ENCODE measurements at places on chromosomes 1 and 21. TPM values are rescaled to one million over a fixed set of nuclear protein-coding genes. Genes with fewer than 3 reads are reported as not detected.

DNA sequence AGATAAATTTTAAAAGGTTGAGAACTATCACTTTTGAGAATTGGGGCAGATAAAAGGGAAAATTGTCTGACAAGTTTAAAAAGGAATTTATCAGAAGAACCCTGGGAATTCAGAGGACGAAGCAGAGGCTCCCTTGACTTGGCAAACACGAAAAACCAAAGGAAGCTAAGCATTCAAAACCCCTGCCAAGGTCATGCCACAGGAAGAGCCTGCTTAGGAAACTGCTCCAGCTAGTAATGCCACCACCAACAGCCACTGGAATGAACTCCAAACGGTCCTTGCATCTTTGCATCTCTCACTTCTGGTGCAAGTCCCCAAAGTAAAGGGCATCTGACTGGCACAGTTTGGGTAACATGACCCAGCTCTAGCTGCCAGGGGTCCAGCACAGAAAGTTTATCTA lies 7.2 kb downstream of the GPBP1L1 start:
- DNase-seq: no peak

- no peak for DNase-seq
These were observed 17.2 kb upstream of the ID3 start for GRCh38 chr1:23576338-23577055.

AVPR1B gene
- not detected for total RNA-seq

DNA sequence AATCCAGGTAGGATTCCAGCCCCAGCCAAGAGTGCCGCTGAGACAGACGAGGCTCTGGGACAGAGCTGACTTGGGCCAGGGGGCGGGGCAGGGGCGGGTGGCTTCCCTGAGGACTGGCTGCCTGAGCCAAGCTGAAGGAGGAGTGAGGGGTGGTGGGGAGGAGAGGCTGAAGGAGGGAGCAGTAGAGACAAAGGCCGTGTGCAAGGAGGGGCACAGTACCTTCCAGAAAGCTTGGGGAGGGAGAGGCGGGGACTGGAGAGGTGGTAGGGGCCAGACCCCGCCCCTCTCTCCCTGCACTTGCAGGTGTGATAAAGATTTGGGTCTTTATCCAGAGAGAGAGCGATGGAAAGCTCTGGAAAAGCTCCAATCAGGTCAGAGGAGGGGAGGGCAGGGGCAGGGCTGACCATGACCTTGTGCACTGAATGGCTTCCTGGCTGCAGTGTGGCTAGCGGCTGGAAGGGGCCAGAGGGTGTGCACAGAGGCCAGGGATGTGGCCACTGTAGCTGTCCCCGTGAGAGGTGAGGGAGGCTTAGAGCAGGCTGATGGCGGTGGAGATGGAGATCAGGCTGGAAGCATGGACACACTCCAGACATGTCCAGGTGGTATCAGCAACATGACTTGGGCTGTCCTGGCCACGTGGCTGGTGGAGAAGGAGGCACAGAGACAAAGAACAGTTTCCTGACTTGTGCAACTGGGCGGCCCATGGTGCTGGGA lies 6.7 kb upstream of the EPHA8 start:
- no peak for DNase-seq

DNA sequence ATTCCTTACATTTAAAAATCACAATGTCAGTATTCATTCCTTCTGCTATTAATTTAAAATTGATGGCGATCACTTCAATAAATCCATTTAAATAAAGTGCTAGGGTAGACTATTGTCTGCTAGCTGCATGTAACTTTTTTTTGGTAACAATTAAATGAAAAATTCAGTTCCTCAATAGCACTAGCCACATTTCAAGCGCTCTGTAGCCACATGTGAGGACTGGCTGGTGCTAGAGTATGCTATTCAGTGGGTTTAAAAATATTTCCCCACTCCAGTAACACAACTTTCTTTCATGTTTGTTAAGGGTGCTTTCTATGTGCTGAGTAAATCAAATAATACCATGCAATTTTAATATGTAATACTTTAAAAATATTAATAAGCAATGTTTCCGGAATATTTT lies 108.2 kb downstream of the LTN1 start:
- DNase-seq: no peak

DNA sequence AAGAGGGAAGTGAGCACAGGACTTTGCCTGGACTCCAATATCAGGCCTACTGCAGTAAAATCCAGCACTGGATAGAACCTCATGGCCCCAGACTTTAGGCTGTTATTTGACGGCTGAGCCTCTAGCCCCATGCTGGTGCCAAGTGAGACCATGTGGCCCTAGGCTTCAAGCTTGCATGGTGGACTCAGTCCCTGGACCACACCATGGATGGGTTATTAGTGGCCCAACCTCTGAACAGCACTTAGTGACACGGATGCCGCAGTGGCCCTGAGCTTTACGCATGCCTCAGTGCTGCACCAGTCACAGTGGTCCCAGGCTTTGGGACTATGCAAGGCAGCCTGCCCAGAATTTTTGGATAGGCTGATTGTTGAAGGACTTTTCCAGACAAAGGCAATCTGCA lies 13.0 kb downstream of the IFI44L start:
- DNase-seq: no peak

DNA sequence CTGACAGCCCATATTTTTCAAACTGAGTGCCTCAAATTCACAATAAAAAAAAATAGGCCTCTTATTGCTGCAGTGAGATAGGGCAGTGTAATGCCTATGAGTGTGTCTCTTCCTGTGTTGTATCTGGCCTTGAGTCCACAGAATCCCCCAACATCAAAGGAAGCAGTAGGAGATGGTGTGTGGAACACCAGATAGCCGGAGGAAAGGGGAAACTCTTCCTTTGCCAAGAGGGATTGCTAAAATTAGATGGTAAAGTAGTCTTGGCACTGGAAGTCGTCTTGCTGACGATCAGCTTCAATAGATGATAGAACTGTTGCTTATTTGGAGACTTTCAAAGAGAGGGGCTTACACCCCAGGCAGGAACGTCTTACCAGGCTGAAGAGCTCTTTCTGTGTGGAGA lies 51.8 kb downstream of the RUNX1 start:
- DNase-seq: no peak

- no peak for DNase-seq
These were observed 33.9 kb upstream of the SDC3 start for GRCh38 chr1:30942326-30942963.

SLC16A4 gene
- 1.2 TPM for total RNA-seq

KAZN gene
- total RNA-seq: 6.9 TPM

TMEM52 gene
- total RNA-seq: 0.18 TPM

DNA sequence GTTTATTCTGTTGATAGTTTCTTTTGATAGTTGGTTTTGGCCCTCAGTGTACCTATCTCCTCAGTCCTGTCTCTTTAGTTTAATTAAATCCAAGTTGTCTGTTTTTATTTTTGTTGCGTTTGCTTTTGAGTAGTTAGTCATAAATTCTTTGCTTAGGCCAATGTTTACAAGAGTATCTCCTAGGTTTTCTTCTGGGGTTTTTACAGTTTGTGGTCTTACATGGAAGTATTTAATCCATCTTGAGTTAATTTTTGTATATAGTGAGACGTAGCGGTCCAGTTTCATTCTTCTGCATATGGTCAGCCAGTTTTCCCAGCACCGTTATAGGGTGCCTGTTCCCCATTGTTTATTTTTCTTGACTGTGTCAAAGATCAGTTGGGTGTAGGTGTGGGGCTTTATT lies 139.4 kb downstream of the POU2F1 start:
- no peak for DNase-seq

RSPH1 gene
- total RNA-seq: not detected

DNA sequence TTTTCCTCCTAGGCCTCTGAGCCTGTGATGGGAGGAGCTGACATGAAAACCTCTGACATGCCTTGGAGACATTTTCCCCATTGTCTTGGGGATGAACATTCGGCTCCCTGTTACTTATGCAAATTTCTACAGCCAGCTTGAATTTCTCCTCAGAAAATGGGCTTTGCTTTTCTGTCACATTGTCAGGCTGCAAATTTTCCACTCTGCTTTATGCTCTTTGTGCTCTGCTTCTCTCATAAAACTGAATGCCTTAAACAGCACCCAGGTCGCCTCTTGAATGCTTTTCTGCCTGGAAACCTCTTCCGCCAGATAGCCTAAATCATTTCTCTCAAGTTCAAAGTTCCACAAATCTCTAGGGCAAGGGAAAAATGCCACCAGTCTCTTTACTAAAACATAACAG lies 46.7 kb upstream of the TENT5C start:
- DNase-seq: no peak

GRCh38 chr1:209583408-209583807 lies at the start of gene CAMK1G:
Gene CAMK1G, plus strand, starts transcription at chr1:209583714. Its CDS starts 11,270 bp downstream, at chr1:209594984.
- no peak for DNase-seq

DNA sequence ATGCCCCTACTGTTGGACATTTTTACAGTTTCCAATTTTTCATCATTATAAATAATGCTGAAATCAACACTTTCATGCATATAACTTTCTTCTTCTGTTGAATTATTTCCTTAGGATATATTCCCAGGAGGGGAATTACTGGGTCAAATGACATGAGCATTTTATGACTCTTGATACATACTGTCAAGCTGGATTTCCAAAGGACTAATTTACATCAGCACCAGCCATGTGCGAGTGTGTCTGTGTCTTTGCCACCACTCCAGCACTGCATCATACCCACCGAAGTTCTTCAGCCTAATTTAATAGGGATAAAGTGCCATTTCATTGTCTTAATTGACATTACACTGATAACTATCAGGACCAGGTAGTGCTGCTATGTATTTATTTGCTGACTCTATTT lies 146.7 kb downstream of the CSMD2 start:
- DNase-seq: no peak

ZNF678 gene
- total RNA-seq: 12.1 TPM

B3GALNT2 gene
- total RNA-seq: 31.0 TPM

ARHGEF16 gene
- 1.5 TPM for total RNA-seq

GRCh38 chr1:179141592-179142251 lies 59.9 kb downstream of the TOR3A start:
- DNase-seq: no peak

DNA sequence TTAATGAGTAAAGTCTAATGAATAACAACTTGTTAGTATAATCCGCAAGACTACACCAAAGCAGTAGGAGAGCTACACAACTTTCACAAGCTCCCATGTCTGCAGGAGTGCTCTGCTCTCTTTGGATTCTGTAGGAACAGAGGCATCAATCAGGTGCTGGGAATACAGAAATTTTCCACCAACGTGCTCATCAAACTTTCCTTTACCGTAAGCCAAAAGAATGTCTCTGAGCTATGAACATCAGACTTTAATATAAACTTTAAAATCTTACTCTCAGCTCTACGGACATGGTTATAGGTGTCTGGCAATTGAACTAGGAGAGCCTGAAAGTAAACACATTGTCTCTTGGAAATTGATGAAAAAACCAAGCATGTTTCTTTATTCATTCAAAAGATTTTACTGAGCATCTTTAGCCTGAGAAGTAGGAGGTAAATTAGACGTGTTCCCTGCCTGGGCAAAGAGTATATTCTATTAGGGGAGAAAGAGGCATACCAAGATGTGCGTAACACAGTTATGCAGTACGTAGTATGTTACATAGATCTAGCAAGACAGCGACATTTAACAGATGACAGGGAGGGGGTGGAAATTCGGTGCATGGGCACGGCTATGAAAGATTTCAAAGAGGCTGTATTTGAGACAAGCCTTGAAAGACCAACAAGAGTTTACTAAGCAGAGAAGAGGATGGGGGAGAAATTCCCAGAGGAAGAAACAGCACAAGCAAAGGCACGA lies 85.2 kb downstream of the TM2D1 start:
- DNase-seq: no peak

DNA sequence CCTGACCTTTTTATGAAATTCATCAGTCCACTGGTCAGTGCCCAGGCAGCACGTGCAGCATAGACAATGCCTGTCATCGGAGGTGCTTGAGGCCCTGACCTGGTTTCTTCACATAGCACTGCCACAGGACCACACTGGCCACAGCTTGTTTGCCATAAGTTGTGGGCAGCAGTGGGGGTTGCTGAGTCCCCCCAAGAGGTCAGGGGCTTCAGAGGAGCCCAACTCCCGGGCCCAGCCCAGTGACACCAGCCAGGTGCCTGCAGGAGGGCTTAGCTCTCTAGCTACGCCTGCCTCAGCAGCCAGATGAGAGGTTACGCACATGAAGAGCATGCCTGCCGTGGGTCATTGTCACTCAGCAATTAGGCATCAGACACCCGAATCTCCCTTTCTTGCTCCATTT lies 41.6 kb downstream of the UBASH3A start:
- DNase-seq: no peak

DNA sequence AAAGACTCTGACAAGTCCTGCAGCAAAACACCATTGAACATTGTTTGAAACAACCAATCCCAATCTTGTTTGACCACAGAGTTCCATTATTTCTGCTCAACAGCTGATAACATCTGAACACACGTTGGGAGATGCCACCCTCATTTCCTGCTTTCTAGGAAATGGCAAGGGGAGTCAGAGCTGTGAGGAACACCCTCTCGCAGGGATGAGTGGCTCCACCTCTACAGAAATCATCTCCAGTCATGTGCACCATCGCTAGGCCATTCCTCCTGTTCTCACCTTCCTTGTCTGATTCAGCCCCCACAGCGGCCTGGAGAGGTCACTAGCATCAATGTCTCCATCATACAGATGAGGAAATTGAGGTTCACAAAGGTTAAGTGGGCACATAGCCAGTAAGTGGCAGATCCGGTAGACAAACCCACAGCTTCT lies 22.4 kb upstream of the RUNX3 start:
- DNase-seq: no peak

GRCh38 chr1:152871731-152872126 lies 6.4 kb upstream of the SMCP start:
- no peak for DNase-seq
